HT-29 (cell line): ENCODE measurements at places on chromosomes 16 and 17.

- DNase-seq: peak; percentile 27
Measured at GRCh38 chr16:84879569-84880487, 60.0 kb downstream of the CRISPLD2 start.

DNA sequence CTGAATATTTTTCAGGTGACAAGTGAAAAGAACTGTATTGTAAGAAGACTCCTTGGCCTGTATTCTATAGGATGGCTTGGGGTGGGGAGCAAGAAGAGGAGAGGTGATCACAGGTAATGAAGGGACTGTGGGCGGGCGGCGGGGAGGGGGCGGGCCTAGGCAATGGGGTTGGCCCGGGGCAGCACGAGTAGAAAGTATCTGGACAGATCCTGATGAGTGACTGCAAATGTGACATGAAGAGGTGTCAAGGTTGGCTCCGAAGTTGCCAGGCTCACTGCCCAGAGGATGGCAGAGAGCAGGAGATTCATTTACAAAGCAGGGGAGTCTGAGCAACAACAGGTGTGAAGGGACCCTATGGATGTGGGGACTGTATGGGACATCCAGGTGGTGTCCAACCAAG, 10.8 kb upstream of the G6PC1 start:
- DNase-seq: no peak

- DNase-seq: no peak
Measured at GRCh38 chr17:3475812-3476610, at the start of gene ASPA. Gene ASPA (plus strand): TSS chr17:3475997. CDS start chr17:3476160, 163 bp downstream.

GRCh38 chr17:28413804-28414203, 7.8 kb upstream of the SLC46A1 start:
- DNase-seq: peak; percentile 13

- peak; percentile 92 for DNase-seq
Measured at GRCh38 chr16:3020604-3021448, 658 bp downstream of the TNFRSF12A start.

DNA sequence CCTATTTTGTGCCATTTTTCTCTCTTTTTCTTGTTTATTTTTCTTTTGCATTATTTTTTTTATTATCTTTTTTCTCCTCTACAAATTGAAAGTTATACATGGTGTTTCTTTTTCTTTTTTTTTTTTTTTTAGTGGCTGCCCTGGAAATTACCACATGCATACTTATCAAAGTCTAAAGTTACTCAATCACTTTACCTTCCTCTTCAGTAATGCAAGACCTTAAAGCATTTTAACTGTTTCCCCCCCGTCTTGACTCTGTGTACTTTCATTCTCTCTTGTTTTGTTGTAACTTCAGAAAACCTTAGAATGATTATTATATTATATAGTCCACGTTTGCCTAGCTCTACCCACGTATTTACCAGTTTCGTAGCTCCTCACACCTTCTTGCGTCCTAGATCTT, 33.3 kb upstream of the SMPD3 start:
- DNase-seq: no peak

DNA sequence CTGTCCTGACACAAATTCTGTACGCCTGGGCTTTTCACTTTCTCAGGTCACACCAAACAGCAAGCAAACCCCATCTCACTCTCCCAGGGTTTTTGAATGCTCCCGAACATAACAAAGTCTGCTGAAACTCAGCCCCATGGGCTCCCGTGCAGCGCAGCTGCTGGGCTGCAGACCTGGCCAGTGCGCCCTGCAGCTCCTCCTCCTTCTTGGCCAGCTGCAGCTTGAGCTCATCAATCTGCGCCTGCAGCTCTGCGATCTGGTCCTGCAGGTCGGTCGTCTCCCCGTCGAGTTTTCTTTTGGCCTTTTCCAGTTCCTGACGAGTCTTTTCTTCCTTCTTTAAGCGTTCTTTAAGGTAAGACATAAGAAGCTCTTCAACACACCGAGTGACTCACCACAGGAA, 70.5 kb downstream of the NDEL1 start:
- DNase-seq: no peak

DNA sequence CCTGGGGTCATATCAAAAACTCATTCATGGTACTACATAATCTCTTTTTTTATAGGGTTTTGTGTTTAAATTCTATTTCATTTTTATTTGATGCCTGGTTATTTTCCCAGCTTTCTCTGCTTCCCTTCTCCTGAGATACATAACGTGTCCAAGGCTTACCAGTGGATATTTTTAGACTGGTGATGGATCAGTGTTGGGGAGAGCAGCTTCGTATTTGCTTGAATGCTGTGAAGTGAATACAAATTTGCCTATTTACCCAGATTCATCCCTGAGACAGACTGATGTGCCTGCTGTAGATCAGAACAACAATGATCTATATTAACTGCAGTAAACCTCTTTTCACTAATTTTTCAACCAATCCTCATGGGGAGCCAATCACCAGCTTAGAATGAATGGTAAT, 43.2 kb upstream of the FOXJ1 start:
- DNase-seq: no peak

- DNase-seq: no peak
Measured at GRCh38 chr16:57388359-57389086, 16.0 kb upstream of the CCL17 start.
